ENCODE measurements at places on chromosomes 16 and 17.
A peak's percentile ranks its signal among the peaks of the same experiment; 100 is the strongest.

DNA sequence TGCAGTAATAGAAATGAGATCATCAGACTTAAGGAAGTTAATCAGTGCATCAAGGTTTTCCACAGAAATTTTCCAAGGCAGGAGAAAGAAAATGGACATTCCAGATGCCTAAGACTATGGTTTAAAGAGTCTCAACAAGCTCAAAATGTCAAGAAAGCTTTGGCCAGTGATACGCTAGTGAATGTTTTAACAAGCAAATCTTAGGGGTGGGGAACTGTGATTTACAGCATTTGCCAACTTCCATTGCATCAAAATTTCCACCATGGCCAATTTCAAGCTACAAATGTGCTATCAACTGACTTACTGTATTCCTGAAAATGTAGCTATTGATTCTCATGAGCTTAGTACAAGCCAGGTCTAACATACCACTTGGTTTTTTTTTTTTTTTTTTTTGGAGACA, 82.4 kb upstream of the CLEC3A start:
- no peak for DNase-seq

DNA sequence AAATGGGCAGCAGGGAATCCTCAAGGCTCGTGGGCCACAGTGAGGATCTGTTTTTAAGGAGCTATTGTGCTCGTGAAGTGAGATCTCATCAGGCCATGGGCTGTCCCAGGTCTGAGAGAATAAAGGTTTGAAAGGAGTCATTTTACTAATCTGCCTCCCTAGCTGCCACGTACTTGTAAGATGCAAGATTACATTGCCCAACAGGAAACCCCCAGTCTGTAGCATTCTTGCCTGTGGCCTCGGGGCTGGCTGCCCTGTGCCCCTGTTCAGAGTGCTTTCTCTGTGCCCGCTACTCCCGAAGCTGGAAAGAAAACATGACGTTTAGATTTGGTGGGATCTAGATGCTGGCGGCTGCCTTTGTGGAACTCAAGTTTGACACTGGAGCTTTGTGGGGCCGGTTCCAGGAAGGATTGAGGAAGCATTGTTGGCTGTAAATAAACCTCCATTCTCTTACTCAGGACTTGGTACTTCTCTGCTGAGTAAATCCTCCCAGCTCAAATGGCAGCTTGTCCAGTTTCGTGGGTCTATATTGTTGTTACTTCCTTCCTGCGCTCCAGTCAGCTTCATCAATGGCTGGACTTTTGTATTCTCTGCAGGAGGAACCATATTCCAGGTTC, 21.2 kb downstream of the SAP30BP start:
- DNase-seq = peak; percentile 39

DNA sequence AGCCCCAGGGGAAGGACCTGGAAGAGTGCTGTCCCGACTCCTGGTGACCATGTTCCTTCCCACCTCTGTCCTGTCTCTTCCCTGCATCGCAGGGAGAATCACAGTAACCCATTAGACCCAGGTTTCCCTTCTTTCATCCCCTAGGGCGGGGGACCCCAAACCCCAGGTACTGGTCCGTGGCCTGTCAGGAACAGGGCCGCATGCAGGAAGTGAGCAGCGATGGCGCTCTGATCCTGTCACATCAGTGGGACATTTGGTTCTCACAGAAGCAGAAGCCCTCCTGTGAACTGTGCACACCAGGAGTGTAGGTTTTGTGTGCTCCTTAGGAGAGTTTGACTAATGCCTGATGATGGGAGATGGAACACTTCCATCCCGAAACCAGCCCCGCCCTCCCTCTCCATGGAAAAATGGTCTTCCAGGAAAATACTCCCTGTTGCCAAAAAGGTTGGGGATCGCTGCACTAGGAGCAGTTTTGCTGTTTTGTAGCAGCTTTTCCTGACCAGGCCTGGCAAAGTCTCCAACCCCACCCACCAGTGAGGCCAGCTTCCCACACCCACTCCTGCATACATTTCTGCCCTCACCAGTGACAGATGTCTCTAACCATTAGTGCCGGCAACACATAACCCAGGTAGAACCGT, 10.5 kb downstream of the MNT start:
- DNase-seq = no peak

- no peak for DNase-seq
Measured at GRCh38 chr17:68734931-68735330, 133.8 kb upstream of the FAM20A start.

DNA sequence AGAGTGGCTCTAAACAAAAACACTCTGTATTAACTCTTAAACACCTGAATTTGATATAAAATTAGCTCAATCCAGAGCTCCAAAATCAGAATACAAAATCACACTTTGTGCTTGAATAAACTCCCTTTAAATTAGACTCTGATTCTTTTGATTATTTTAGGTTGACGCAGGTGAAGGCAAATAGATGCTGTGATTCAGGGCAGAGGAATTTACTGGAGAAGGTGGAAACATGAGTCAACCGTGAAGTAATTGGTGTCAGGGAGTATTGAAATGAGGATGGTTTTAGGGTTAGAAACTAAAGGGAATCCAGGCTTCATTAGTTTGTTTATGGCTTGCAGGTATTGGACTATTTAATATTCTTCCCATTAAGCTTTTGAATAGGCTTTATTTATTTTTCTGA, 37.1 kb upstream of the TEKT1 start:
- DNase-seq = no peak

DNA sequence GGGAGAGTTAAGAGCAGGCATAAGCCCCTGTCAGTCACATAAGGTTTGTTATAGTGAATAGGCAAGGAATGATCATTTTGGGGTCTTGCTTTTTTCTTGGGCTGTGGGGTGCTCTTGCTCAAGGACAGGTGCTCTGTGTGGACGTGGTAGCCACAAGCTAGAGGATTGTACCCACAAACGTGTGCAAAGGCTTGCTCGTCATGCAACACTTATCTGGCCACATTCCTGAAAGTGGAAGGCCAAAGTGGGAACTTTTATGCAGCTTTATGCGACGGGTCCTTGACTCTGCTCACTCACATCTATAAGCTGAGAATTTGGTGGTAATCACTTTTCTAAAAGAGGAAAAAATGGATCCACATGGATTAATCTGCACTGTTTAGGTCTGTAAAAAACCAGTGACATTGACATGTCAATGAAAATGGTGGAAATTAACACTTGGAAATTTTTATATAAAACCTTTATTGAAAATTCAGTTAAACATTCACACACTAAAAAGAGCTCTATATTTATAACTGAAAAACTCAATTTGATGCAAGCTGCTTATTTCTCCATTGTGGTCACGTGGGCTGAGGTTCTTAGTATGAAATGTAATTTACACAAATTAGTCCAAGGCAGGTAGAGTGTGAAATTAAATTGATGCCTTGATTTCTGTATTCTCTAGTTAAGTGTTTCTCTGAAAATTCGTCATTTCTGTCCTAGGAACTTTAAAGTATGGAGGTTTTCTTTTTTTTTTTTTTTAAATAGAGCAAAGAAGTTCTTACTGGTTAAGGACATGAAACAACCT, 162.3 kb downstream of the MSI2 start:
- DNase-seq = no peak

DNA sequence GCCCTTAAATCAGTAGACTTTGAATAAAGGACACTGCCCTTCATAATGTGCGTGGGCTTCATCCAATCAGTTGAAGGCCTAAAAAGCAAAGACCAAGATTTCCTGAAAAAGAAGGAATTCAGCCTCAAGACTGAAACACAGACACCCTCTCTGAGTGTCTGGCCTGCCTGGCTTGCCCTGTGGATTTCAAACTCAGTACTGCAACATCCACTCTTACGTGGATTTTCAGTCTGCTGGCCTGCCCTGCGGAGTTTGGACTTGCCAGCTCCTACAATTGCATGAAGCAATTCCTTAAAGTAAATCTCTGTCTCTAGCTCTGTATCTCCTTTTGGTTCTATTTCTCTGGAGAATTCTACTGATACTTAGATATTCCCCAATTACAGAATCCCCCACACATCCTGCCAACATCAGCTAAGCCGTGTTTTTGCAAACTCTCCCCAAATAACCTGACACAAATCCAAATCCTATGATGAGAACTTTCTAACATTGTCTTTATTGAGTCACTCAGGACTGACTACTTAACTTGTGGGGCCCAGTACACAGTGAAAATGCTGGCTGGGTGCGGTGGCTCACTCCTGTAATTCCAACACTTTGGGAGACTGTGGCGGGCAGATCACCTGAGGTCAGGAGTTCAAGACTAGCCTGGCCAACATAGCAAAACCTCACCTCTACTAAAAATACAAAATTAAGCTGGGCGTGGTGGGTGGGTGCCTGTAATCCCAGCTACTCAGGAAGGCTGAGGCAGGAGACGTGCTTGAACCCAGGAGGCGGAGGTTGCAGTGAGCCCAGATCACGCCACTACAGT, 7.2 kb upstream of the TNFRSF17 start:
- DNase-seq = no peak

- no peak for DNase-seq
Measured at GRCh38 chr16:49652456-49653172, 203.3 kb downstream of the ZNF423 start.

DNA sequence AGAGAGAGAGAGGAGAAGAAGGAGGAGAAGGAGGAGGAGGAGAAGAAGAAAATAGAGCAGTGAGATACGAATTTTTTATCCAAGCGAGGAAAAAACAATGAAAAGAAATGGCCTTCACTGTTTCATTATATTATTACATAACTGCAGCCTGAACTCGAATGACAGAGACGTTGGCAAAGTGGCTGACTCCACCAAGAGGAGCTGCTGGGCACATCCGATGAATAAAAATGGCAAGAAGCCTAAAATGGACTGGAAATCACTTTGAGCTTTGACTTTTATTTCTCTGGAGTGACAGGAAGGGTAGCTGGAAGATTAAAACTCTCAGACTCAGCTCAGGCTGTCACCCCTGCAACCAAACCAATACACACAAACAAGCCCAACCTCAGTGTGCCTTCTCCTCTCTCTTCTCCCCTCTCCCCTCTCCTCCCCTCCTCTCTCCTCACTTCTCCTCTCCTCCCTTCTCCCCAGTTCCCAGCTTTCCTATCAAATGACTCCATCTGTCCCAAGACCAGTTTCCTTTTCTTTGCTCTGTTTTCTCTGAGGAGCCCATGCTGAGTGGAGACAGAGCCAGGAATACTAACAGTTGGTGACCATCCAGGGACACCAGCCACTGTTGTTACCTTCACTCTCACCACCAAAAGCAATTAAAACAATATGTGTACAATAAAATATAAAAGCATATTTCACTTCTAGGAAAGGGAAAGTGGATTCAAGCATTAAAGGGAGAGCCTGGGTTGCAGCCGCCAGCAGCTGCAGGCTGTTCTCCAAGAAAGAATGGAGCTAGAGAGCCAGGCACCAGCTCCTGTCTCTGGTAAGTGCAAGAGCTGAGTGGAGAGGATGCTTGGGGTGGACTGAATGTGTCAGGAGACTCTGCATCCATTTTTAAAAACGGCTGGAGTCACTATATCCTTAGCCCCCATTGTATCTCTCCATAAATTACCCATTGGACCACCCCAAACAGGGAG, 51.2 kb downstream of the SOX9 start:
- no peak for DNase-seq

DNA sequence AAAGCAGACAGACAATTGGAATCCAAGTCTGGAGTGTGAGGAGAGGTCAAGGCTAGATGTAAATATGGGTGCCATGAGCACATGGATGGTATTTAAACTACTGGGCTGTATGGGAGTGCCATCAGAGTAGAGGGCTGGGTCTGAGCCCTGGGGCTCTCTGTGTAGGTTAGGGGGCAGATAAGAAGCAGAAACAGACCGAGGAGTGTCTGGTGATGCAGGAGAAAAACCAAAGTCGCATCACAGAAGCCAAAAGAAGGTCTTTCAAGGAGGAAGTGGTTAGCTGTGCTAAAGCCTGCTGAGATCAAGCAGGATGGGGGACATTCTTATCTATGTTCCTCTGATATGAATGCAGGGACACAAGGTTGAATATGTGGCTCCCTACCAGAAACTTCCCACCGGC, 1.9 kb downstream of the TSEN54 start:
- DNase-seq = no peak

All from Peyer's patch (tissue), 4 donors.